HL-60 (cell line): ENCODE measurements at places on chromosomes 12 and 14.

GRCh38 chr12:121872546-121873215, 14.0 kb upstream of the HPD start:
- no peak for DNase-seq

DNA sequence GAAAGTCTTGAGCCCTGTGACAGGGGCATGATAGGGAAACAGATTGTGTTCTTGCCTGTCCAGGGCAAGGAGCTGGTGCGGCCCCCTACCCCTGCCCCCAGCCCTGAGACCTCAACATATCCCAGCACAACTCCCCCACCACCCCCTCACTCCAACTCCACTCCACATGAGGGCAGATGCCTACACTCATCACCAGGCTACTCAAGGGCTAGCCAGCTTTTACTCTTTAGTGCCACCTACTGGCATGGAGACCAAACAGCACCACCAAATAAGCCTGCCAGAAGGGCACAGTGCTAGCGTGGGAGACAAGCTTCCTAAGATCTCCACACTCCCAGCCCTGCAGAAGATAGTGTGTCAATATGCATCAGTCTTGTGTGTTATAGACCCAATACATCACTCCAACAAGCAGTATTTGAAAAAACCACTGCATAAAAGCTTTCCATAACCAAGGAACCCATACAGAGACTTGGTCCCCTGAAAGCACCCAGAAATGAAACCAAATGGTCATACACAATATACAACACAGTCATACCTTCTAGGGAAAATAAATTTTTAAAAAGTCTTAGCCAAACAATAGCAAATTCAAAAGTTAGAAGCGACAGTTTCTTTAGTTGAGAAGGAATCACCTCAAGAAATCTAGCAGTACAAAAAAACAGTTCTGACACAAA, 154.4 kb downstream of the KCNK10 start:
- peak; percentile 43 for DNase-seq

DNA sequence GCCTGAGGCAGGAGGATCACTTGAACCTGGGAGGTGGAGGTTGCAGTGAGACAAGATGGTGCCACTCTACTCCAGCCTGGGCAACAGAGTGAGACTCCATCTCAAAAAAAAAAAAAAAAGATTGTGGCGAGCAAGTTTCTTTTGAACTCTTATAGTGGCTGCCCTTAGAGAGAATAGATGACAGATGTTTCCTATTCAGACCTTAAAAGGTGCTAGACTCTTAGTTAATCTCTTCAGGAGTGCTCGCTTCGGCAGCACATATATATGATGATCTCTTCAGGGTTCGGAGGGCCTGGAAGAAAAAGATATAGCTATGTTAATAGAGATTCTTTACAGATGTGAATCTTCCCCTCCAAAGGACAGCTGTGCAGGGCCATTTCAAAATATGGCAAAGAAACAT, 73.1 kb upstream of the AMN1 start:
- DNase-seq: no peak

DNA sequence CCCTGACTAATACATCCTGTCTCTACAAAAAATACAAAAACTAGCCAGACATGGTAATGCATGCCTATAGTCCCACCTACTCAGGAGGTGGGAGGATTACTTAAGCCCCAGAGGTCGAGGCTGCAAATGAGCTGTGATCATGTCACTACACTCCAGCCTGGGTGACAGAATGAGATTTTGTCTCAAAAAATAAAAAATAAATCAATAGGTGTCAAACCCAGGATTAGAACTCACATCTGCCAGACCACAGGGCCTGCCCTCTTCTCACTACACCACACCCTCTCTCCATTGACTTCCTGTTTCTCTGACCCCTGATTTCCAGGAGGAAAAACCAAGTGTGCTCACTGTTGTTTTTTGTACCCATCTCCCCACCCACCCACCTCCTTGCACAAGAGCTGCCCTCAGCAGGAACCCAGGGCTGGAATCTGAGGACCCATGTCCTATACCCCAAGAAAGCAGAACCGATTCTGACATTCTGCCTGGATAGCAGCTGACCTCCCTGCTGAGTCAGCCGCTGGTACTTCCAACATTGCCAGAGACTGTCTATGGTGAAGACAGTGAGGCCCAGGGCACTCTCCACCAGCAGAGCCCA, 6.2 kb downstream of the CMKLR1 start:
- peak; percentile 77 for DNase-seq
